ENCODE measurements at places on chromosomes 7 and 10.

- peak; percentile 65 for DNase-seq
These were observed 418.9 kb downstream of the ZNF716 start for GRCh38 chr7:57868771-57869483.

GRCh38 chr10:127978481-127978880 lies 71.6 kb downstream of the PTPRE start:
- DNase-seq: no peak

DNA sequence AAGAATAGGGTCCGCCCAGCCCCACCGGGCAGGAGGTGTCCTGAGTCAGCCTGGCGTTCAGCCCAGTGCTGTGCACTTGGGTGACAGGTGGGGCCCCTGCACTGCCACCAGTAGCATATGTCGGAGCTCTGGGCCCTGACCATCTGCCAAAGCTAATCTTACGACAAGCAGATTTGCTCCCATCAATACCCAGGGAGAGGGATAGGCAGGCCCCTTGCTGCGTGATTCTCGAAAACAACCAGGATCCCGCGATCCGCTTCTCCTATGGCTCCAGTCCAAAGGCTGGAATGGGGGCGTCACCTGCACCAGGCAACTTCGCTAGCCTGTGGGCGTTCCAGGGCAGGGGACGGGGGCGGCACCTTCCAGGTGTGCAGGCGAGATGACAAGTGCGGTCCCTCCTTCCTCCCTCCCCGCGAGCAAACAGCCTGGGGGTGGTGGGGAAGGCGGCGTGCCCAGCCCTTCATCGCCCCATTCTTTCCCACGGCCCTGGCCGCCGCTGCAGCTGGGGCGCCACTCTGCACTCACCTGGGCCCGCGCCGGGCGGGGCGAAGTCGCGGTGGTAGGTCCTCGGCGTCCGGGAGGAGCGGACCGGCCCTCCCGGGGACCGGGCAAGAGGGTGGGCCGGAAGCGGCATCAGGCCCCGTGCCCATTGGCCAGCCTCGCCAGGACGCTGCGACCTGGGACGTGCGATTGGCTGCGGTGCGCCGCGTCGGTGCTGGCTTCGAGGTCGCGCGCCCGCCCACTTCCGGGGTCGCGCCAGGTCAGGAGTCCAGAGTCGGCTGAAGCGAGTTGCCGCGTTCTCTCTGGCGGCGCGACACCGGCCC lies at the start of gene TECPR1:
Gene TECPR1 (minus strand): TSS at position 632 of the 824 bp plus-strand sequence. CDS start 6,086 bp downstream, outside the sequence.
- DNase-seq: peak; percentile 96

GRCh38 chr7:20165146-20165510 lies 52.1 kb downstream of the MACC1 start:
- DNase-seq: no peak

DNA sequence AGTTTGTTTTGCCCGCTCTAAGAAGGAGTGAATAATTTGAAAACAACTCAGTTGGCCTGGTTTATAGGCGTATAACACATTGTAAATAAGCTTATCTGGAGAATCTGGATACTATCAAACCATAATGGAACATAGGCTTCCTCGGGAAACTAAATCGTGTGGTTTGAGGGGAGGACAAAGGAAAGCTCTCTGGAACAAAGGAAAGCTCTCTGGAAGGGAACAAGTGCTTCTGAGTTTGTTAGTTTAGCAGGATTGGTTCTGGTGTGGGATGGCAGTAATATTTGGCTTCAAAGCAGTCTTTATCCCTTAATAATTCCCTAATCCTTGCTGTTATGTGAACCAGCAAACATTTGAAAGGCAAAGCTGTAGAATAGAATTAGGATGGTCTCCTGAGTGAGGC lies 15.0 kb upstream of the SLK start:
- no peak for DNase-seq

DNA sequence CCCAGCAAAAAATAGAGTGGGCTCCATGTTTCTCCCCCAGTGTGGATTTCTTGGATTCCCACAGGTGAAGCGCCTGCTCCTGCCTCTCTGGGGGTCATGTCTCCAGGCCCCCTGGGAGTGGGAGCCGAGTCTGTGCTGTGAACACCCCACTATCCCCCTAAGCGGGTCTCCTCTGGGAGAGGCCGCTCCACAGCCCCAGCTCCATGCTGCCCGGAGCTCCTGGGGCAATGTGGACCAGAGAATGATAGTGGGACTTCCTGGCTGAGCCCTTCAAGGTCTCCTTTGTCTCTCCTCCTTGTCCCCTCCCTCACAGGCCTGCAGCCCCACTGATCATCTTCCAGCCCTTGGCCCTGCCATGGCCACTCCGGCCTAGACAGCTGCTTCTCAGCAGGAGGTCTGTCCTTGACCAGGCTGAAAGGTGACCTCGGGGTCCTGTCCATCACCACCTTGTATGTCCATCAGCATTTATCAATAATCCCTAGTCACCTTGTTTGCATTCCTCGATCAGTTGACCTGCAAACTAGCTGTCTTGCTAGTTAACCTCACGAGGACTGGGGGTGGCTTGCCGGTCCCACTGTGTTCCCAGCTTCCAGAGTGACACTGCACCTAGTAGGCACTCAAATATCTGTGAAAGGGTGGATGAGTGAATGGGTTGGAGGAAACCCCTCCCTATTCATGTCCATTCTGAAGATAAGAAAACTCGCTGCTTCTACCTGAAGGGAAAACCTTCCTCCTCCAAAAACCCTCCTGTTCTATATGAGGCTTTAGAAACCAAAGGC lies 776 bp upstream of the CALML3 start:
- DNase-seq: peak; percentile 34

GRCh38 chr7:43220250-43220649 lies 107.8 kb downstream of the HECW1 start:
- DNase-seq: no peak

GRCh38 chr7:42123716-42124115 lies 113.3 kb downstream of the GLI3 start:
- DNase-seq: no peak

GRCh38 chr10:130039141-130039540 lies 71.5 kb downstream of the C10orf143 start:
- no peak for DNase-seq

GRCh38 chr10:118956802-118957442 lies 72.6 kb upstream of the NANOS1 start:
- no peak for DNase-seq

GRCh38 chr10:62057359-62057758 lies 155.9 kb downstream of the ARID5B start:
- DNase-seq: no peak

- no peak for DNase-seq
These were observed 169.3 kb downstream of the ADAM12 start for GRCh38 chr10:126218778-126219649.

GRCh38 chr7:42495256-42495655 lies 258.2 kb upstream of the GLI3 start:
- no peak for DNase-seq

DNA sequence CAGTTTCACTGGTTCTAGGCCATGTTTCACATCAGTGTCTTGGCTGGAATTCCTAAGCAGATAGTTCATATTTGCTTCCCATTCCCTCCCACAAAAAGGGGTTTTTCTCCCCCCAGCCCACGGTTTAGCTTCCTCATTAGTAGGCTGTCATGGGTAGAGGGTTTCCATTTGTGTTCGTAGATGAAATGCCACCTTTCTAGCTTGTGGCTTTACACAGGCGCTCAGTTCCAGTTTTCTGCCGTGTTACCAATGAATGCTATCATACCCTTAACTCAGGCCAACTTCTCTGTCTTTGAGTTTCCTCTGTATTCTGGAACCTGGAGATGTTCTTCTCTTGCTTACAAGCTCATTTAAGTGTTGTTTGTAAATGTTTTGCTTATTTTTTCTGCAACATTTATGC lies 26.8 kb downstream of the CALD1 start:
- DNase-seq: no peak

DNA sequence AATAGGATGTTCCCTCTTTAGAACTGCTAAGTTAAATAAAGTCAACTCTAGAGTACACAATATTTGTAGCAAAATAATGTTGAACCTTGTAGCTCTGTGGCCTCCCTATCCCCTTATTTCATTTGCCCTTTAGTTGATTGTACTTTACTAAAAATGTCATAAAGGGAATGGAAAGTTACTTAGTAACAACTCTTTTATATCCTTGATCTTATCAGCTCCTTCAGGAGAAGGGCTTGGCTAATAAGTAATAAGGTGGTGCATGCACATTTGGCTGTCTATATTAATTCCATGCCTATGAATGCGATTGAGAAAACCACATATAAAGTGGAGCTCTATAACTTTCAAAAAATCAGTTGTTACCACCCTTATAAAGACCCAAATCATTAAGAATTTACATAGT lies 41.5 kb upstream of the GATA3 start:
- DNase-seq: no peak

- no peak for DNase-seq
These were observed 128.8 kb downstream of the LCOR start for GRCh38 chr10:96960872-96961271.

DNA sequence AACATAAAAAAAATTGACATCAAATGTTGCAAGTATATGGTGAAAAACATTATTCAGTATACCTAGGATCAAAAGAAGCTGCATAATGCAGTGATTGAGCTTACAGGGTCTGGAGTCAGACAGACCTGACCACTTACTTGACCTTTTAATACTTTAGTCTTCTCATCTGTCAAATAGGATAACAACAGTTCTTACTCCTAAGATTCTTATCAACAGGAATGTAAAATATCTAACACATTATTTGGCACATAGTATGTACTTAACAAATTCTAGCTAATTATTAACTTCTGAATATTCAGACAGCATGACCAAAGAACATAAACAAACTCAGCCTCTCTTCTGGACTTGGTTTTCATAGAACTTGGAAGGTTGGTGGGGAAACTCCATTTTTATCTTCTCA lies 45.6 kb upstream of the PIP4K2A start:
- no peak for DNase-seq

DNA sequence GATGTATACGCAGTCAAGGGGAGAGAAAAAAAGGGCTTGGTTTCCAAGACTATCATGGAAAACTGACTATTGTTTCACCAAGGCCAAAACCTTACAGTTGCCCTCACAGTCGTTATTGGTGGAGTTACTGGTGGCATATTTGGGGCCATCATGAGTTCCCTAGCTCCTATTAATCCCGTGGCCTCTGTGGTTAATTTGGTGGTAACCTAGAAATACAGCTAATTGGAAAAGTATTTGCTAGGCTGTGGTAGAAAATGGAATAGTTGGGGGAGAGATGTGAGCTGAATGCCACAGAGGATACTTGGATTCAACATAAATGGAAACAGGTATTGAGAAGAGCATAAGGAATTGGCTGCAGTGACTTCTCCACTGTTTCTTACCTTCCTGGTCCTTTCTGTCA lies 450.7 kb downstream of the KCNMA1 start:
- DNase-seq: no peak

- DNase-seq: no peak
These were observed 93.6 kb downstream of the HTR5A start for GRCh38 chr7:155163696-155164095.

DNA sequence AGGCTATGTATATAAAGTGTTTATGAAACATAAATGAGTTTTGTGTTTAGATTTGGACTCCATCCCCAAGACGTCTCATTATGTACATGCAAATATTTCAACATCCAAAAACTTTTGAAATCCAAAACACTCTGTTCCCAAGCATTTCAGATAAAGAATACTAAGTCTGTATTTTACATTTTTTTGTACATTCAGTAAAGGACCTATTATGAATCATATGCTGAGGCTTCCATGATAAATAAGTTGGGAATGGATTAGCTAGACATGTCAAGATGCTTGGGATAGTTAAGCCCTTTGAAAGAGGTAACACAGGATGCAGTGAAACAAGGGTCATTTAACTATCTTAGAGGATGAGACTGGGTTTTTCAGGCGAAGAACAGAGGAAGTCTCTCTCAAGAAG lies 262.9 kb downstream of the SNX13 start:
- no peak for DNase-seq

DNA sequence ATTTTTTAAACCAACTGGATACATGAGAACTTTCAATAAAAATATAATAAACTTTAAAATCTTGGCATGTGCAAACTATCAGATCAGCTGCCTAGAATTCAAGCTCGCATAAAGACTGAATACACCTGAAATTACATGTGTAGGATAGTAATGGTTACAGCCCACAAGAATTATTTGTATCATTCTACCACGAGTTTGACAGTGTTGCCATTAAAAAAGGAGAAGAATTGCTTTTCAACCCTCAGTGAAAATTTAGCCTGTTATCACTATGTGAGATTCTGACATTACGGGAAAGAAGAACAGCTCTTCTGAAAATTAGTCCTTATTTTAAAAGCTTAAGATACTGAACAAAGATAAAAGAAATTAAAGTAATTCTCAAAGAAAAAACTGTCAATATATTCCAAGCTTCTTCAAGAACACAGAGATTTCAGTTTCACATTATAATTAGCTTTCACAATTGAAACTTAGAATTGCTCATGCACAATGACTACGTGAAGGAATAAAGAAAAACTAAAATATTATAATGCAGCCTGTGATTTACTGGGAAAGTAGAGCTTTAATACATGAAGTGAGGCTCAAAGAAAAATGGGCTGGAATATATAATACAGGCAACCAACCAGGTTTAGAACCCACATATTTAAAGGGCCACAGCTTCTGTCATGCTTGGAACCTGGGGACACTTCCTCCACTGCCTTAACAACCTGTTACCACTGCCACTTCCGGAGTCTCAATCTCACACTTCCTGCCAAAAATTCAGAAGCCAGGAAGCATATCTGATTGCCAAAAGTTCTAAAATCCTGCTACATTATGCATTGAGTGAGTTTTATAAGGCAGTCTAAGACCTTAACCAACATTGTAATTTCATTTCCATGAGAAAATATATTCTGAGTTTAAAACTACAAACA lies 23.2 kb downstream of the TPK1 start:
- DNase-seq: no peak

GRCh38 chr10:69668721-69669120 lies 38.7 kb downstream of the FAM241B start:
- DNase-seq: no peak

- DNase-seq: no peak
These were observed 10.9 kb upstream of the PAX2 start for GRCh38 chr10:100734295-100735086.

DNA sequence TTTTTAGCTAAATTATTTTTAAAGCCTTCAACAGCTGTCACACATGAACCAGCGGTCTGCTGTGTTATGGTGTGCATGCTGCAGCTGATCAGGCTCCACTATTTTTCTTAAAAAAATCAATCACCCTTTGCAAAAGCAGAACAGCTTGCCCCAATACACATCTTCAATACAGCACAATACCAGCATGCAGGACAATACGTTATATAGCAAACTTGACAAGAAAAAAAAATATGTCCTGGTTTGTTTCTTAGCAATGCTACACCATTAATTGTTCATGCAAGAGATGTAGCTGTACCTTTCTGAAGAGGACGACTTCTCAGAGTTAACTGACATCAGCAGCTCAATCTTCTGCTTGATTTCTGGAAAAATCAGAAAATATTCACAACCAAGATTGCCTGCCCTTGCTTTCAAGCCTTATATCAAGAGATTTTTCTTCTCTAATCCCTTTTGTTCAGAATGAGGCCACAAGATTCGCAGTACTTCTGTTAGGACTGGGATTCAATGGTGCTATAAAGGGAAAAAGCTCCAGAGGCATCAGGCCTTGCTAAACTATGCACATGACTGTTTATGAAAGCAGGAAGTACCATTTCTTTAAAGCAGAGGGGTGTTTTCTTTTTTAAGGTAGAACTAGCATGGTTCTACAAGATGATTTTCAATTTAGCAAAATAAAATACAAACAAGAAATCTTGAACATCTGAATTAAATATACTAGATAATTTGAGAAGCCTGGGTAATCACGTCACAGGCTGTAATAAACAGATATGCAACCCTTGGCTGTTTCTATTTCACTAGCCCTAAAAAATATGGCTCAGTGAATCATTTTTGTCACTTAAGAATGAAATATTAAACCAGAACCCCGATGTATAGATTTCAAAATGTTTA lies 120.0 kb downstream of the SRPK2 start:
- no peak for DNase-seq

GRCh38 chr10:6788231-6788630 lies 208.2 kb upstream of the PRKCQ start:
- no peak for DNase-seq

Data from suprapubic skin (tissue), 4 donors.